Tibial artery (tissue), 4 donors: ENCODE measurements at places on chromosomes 13 and 19.

GRCh38 chr19:46524308-46524707 is 28.6 kb upstream of the PNMA8B start:
- DNase-seq: no peak
- no peaks in the 10 kb centered on the region for H3K36me3 ChIP-seq
- H3K4me1 ChIP-seq: no peaks in the 10 kb centered on the region
- peaks cover 6% of the 10 kb centered on the region for H3K27me3 ChIP-seq
- H3K27ac ChIP-seq: no peak overlapping the region

DNA sequence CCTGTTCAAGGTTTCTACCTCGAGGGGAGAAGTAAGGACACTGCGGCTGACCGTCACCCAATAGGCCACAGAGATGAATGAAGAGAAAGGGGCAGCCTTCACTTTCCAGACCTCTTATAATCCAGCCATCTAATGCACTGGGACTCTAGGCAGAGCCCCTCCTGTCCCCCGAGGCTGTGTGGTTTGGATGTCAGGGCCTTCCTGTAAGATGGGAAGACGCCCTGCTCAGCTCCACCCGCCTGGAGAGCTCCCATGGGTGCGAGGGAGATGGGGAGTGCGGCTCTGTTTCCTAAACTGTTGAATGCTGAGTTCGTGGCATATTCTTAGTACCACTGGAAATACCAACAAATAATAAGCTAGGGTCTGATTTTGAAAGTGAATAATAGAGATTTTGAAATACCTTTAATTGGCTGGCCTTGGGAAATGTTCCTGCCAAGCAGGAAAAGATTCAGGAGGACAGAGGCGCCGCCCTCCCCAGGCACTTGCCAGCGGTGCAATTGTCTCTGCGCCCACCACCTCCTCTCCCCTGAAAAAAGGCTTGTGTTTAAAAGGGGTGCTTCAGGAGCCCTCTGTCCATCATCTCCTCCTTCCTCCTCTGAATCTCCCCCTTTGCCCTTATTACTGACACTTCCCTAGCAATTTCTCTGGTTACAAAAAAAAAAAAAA is 85.4 kb upstream of the GPR183 start:
- DNase-seq: no peak
- H3K4me1 ChIP-seq: no peaks in the 10 kb centered on the region
- no peak overlapping the region for H3K27ac ChIP-seq
- H3K4me3 ChIP-seq: no peak overlapping the region
- no peaks in the 10 kb centered on the region for H3K36me3 ChIP-seq

DNA sequence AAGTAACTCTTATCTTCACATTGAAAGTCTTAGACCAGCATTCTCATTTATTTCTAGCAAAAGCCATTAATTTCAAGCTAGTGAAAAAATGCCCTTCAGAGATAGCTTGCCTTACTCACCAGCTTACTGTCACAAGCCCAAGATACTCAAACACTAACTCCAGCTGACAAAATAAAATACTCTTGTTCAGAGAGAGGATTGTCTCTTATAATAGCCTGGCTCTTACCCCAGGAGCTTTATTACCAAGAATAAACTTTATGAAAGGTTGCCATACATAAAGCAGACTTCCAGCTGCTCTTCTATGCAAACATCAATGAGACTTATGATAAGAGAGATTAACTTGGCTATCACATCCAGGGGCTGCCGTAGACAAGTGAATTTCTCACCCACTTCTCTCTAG is 53.6 kb downstream of the XPO4 start:
- no peaks in the 10 kb centered on the region for H3K36me3 ChIP-seq
- no peak for DNase-seq
- H3K27me3 ChIP-seq: no peaks in the 10 kb centered on the region
- no peaks in the 10 kb centered on the region for H3K4me1 ChIP-seq

DNA sequence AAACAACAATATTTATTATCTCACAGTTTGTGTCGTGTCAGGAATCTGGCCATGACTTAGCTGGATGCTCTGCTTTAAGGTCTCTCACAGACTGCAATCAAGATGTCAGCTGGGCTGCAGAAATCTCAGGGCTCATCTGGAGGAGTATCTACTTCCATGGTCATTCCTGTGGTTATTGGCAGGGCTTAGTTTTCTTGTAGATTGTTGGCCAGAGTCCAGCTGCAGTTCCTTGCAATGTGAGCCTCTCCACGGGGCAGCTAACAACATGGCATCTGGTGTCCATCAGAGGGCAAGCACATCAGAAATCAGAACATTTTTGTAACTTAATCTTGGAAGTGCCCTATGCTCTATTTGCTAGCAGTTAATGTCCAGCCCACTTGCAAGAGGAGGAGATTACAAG is 45.7 kb upstream of the TDRD3 start:
- H3K4me1 ChIP-seq: no peaks in the 10 kb centered on the region
- no peak overlapping the region for H3K27ac ChIP-seq
- H3K36me3 ChIP-seq: no peaks in the 10 kb centered on the region

GRCh38 chr13:110555601-110556223 is 5.8 kb downstream of the RAB20 start:
- DNase-seq: no peak
- no peak overlapping the region for H3K27ac ChIP-seq
- H3K27me3 ChIP-seq: no peaks in the 10 kb centered on the region
- H3K36me3 ChIP-seq: no peaks in the 10 kb centered on the region
- H3K4me1 ChIP-seq: peaks cover 81% of the 10 kb centered on the region
